Neural progenitor cell (in vitro differentiated cells): ENCODE measurements at places on chromosomes 12 and 14.
A peak's percentile ranks its signal among the peaks of the same experiment; 100 is the strongest.

DNA sequence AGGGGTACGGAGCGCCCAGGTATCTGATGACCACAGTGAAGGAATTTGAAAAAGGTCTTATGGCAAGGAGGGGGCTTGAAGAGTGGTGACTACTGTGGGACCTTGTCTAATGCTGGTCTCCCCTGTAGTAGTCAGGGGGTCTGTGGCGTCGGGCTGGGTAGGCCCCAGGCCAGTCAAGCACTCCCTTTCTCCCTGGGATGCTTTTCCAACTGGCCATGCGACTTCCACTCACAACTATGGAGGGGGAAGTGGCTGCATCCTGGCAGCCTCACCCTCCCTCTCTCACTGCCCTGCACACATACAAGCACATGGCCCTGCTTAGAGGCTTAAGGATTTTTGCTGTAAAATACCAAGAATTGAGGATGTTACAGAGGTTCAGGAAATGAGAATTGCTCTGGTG is 4.1 kb downstream of the TSPAN11 start:
- no peak for DNase-seq
- H3K27ac ChIP-seq = no peak overlapping the region
- no peak overlapping the region for H3K4me3 ChIP-seq
- peaks cover 27% of the 10 kb centered on the region for H3K4me1 ChIP-seq

DNA sequence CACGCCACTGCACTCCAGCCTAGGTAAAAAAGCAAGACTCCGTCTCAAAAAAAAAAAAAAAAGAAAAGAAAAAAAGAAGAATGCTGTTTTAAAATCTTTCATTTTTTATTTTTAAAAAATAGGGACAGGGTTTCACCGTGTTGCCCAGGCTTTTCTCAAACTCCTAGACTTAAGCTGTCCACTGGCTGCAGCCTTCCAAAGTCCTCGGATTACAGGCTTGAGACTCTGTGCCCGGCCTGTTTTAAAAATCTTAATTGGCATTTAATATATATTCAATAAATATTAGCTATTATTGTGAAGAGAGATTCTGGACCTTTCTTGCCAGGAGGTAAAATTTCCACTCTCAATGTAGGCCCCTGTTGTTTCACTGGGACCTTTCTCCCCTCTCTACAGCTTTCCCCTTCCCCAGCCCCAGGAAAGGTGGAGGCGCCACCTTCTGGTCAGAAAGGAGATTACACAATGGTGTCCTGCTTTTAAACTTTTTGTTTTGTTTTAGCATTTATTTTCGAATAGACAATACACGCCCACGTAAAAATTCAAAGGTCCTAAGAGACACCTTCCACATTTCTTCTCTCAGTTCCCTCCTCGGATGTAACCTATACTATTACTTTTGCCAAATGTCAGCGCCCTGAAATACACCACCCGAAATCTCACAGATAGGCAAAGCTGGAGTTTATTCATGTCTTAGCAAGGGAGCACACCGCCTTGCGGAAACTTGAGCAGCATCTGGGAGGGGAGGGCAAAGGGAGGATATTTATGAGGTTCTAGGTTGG is 23.8 kb upstream of the PHC1 start:
- H3K4me1 ChIP-seq = no peaks in the 10 kb centered on the region
- DNase-seq = peak; percentile 71
- H3K27me3 ChIP-seq = no peaks in the 10 kb centered on the region
- H3K36me3 ChIP-seq = no peaks in the 10 kb centered on the region
- peak overlapping the region; percentile 46 for H3K4me3 ChIP-seq
- H3K27ac ChIP-seq = no peak overlapping the region

DNA sequence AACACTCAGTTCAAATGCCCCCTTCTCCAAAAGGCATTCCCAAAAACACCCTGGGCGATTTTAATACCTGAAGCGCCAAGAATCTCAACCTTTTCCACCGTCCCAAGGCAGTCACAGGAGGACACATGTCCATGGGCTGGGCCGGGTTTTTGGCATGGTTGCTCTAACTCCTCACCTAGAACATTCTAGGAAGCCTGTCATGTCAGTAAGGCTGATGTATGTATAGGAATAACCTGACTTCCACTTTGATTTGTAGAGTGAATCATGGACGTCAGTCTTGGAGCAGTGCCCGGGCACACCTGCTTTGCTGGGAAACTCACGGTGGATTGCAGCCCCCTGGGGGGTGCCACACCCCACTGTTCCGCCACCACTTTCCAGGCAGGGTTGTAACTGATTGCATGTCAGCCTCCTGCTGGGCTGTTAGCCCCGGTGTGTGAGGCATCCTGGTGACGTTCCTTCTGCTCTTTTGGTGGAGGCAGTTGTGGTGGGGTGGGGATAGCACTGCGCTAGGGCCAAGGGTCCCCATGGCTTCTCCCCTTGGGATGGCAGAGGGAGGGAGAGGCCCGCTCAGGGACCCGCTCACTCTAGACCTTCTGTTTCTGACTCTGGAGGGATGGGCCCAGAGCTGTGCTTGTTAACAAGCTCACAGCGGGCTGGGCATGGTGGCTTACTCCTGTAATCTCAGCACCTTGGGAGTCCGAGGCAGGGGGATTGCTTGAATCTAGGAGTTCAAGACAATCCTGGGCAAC is 35.2 kb upstream of the FAM181A start:
- no peak overlapping the region for H3K4me3 ChIP-seq
- H3K27me3 ChIP-seq = no peaks in the 10 kb centered on the region
- no peak for DNase-seq
- peaks cover 23% of the 10 kb centered on the region for H3K4me1 ChIP-seq
- no peak overlapping the region for H3K27ac ChIP-seq

DNA sequence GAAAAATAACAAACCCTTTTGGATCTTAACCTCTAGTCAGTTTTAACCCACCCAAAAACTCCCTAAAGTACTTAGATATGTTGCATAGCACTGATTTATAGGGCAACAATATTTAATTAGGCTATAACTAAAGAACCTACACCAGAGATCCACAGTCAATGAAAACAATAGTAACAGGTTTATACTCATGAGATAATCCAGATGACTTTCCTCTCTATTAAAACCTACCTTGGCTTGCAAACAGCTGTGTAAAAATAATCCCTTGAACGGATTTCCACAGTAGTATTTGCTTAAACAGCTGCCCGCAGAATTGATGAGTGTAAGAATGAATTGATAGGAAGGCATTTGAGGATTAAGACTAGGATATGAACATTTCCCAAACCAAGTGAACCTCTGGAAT is 104.3 kb upstream of the PTPRR start:
- peaks cover 13% of the 10 kb centered on the region for H3K4me1 ChIP-seq
- H3K27me3 ChIP-seq = no peaks in the 10 kb centered on the region
- no peak overlapping the region for H3K27ac ChIP-seq
- no peaks in the 10 kb centered on the region for H3K36me3 ChIP-seq
- no peak for DNase-seq

- peaks cover 18% of the 10 kb centered on the region for H3K4me1 ChIP-seq
- H3K36me3 ChIP-seq = no peaks in the 10 kb centered on the region
- DNase-seq = no peak
- H3K27me3 ChIP-seq = no peaks in the 10 kb centered on the region
Observed at GRCh38 chr12:43098766-43099550, 453.0 kb downstream of the ADAMTS20 start.

DNA sequence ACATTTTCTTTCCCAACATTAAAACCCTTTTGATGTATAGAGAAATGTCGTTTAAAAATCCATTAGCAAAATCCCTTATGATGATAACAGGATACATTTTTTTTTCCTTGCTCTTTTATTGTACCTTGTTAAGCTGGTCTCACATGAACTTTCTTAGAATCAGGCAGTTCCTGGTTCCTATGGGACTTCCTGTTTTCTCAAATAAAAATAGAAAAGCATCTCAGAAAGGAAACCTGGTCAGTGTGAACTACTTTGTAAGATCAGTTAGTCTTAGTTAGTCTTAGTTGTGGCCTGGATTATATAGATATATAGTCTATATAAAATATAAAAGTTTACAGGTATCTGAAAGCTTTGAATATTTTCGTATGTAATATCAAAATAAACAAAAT is 40.3 kb downstream of the LEMD3 start:
- no peak overlapping the region for H3K27ac ChIP-seq
- no peak overlapping the region for H3K4me3 ChIP-seq
- no peaks in the 10 kb centered on the region for H3K27me3 ChIP-seq
- H3K36me3 ChIP-seq = no peaks in the 10 kb centered on the region
- H3K4me1 ChIP-seq = no peaks in the 10 kb centered on the region

DNA sequence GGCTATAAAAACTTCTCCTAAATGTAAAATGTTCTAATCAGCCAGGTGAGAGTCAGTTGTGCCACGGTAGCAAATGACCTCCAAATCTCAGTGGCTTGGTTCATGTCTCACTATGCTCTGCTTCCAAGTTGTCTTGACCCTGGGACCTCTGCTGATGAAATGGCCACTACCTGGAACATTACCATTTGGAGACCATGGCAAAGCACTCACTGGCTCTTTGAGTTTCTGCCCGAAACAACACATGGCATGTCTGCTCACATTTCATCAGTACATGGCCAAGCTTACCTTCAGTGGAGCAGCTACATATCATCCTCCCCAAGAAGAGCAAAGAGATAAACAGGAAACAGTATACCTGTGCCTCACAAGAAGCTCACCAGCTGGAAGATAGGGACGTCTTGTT is 40.2 kb downstream of the PLEKHG7 start:
- DNase-seq = no peak
- no peaks in the 10 kb centered on the region for H3K36me3 ChIP-seq
- no peaks in the 10 kb centered on the region for H3K27me3 ChIP-seq
- H3K27ac ChIP-seq = no peak overlapping the region
- no peak overlapping the region for H3K4me3 ChIP-seq

GRCh38 chr14:64232095-64232838 is 61.9 kb downstream of the ESR2 start:
- H3K27me3 ChIP-seq = no peaks in the 10 kb centered on the region
- no peaks in the 10 kb centered on the region for H3K4me1 ChIP-seq
- DNase-seq = no peak
